ENCODE measurements at places on chromosomes 1 and 21.

GRCh38 chr1:45304311-45305081 is 22.2 kb upstream of the HPDL start:
- DNase-seq: peak; percentile 6

DNA sequence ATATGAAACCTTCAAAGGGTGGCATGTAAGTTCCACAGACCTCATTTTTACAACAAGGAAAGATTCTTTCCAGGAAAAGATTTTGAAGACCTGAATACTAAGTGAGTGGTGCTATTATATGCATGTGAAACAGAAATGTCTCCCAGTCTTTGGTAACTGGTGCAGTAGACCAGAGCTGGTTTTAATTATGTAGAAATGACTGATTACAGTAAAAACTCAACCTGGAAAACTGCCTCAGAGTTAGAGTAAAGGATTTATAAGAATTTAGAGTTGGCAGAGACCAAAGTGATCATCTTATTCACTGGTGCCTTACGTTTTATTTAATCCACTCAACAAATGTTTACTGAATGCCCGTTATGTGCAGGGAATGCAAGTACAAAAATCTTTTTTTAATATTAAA is 30.2 kb upstream of the LRRC8D start:
- DNase-seq: no peak

DNA sequence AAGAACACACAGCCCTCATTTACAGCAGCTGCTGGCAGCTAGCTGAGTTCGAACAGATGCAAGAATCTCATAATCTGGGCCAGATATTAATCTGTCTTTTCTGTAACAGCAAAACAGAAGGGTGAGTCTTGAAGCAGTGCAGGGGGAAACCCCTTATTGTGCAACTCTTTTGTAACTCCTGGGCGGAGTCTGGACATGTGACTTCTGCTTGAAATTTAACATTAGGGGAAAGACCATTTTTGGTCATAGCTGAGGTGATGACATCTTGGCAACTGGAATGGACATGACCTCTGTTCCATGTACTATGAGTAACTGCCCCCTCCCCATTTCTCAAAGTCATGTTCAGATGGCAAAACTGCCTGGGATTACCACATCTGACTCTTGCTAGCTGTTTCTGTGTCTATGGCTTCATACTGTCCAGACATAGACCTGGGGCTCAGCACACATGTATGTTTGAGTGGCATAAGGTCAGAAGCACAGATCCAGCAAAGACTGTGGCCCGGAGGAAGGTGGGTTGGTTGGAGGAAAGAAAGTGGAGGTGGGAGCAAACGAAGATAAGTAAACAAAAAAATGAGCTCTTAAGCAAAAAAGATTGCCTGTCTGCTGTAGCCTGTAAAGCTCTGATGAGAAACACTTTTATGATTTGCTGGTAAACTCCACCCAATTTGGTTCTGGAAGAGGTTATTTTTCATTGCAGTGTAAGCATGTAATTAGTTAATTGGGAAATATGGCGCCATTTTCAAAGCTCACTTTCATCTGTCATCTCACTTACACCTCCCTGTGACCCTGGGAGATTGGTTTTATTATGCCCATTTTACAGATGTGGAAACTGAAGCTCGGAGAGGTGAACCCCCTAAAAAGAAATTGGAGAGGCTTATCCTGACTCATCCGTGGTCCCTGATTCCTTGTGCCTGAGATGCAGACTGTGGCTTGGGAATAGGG is 26.1 kb downstream of the ETS2 start:
- no peak for DNase-seq

DNA sequence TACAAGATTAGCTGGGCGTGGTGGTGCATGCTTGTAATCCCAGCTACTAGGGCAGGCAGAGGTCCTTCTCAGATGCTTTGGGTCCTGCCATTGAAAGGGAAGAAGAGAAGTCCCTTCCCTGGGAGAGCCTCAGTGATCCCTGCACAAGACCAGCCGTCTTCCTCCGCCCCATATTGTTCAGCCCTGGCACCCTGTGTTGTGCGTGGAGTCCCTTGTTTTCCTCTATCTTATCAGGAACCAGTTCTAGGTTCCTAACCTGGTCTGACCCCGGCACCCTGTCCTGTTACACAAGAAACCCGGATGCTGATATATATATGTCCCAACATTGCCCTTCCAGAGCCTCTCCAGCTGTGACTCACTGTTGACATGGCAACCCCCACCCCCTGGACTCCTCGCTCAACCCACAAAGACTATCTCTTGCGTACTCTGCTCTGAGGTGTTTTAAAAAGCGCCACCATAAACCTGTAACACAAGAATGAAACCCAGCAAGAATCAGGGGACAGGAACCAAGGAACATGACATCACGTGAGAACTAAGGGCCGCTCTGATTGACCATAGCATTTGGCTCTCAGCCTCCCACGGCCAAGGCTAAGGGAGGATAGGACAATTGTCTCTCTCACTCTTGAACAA is 4.8 kb downstream of the MX2 start:
- DNase-seq: no peak

- DNase-seq: no peak
Observed at GRCh38 chr1:151428068-151428467, 28.7 kb downstream of the PSMB4 start.

- no peak for DNase-seq
Observed at GRCh38 chr1:224779536-224779935, 149.9 kb upstream of the DNAH14 start.

GRCh38 chr1:59595774-59596173 is 219.0 kb upstream of the HOOK1 start:
- peak; percentile 70 for DNase-seq

DNA sequence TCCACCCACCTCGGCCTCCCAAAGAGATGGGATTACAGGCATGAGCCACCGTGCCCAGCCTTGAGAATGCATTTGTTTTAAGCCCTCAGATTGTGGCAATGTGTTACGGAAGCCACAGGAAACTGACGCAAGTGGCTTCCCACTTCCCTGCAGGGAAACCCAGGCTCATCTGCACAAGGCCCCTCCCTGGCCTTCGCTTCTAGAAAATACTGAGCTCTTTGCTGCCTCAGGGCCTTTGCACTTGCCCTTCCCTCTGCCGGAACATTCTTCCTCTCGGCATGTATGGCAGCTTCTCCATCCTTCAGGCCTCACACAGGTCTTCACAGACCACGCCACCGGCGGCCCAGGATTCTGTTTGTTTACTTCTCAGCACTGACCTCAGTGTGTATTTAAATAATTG is 137.0 kb upstream of the TMEM51 start:
- DNase-seq: no peak

Data from NCI-H146 (cell line).